Anterior cingulate cortex (tissue), 58 donors: ENCODE measurements at places on chromosomes 7 and 10.

DNA sequence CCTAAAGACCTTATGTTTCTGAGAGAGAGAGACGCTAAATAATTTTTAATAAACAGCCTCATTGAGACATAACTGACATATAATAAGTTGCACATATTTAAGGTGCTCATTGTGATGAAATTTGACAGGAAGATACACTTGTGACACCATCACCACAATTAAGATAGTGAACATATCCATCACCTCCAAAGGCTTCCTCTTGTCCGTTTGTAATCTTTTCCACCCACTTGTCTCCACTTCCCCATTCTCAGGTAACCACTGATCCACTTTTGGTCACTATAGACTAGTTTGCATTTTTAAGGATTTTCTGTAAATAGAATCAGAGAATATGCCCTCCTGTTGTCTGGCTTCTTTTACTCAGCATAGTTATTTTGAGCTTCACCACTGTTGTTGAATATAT is 195.1 kb upstream of the WDR11 start:
- no peak for DNase-seq

DNA sequence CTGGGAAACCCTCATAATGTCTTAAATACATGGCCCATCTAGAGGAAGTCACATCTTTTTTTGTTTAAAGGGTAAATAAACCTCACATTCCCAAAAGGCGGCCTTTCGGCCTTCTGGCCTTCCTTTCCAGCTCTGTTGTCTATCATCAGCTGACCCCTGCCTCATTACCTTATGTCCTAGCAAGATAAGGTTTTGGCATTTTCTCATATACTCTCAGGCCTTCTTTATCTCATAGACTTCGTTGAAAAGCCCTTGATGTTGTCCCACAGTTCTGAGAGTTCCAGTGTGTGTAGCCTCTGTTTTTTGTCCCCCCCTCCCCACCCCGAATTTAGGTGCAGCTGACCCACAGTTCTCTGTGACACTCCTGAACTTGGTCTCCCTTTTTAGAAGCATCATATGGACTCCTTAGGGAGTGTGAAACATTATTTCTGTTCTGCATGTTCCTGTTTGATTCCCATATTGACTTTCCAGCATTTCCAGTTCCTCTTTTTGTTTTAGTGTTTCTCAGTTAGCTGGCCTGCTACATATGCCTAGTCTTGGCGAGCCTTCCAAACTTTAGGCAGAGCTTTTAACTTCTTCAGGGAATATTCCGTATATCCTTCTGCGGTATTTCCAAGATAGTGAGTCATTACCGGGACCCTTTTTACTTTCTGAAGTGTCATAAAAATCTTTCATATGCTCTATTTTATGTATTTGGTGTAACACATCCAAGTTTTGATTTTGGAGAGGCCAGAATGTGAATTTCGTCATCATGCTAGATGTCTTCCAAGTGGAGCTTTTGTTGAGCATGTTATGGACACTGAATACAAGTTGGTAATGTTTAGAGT is 138.5 kb downstream of the LRRC4 start:
- no peak for DNase-seq

DNA sequence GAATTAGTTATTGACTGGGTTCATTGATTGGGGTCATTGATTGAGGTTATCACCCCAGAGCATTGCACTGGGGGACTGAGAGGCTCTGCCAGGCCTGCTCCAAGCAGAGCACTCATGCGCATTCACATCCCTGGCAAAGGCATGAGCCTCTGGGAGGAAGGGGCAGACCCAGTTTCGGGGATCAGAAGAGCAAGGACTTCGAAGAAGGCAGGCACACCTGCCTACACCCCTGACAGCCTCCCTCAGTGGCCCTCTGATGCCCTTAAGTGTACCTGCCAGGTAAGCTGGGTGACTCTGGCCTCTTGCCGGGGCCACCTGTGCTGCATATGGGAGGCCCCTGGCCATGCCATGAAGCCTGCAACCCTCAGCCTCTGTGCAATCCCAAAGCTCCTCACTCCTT is 181.1 kb downstream of the PTPN20 start:
- no peak for DNase-seq

- DNase-seq, result no peak
These were observed 37.0 kb downstream of the EPDR1 start for GRCh38 chr7:37957221-37957970.

- no peak for DNase-seq
These were observed 63.7 kb downstream of the TSPAN12 start for GRCh38 chr7:120794106-120794729.

GRCh38 chr10:105356626-105357025 is 715.5 kb downstream of the SORCS3 start:
- DNase-seq, result no peak

DNA sequence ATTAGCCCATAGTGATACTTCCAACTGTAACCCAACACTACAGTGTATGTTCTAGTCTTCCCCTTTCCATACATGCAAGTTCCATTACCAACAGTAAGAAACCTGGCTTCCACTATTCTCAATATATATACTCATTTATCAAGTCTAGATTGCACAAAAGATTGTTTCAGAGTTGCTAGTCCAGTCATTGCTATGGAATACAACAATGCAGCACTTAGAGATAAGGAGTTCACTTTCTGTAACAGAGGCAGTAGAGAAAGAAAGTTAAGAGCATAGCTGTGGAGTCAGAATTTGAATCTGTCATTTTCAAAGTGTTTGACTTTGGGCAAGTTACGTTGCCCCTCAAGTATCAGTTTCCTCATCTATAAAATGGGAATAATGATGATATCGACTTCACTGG is 90.1 kb downstream of the RTKN2 start:
- DNase-seq, result no peak

GRCh38 chr7:98235901-98236300 is 16.1 kb downstream of the TECPR1 start:
- DNase-seq, result no peak

DNA sequence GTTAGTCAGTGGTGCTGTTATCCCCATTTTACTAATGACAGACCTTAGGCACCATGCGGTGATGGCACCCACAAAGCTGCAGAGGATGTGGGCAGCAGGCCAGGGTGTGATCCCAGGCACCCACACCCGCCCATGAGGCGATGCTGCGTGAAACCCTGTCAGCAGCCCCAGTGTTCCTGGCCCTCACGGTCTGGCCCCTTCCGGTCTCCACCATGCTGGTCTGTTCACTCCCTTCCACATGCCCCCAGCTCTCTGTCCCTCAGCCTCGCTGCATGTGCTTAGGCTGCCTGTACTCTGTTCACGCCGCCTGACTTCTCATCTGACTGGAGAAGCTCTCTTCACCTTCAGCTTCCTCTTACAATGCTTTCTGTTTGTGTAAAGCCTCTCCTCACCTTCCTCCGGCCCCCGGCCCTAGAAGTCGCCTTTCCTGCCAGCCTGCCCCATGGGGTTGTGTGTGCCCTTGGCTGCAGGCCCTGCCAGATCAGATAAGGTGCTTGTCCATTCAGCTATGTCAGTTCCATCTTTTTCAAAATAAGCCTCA is 17.6 kb upstream of the ORAI2 start:
- DNase-seq, result no peak

GRCh38 chr10:34126371-34127151 is 688.5 kb downstream of the PARD3 start:
- DNase-seq, result no peak

- DNase-seq, result no peak
These were observed 140.7 kb downstream of the SND1 start for GRCh38 chr7:127792528-127793342.

GRCh38 chr7:147071536-147071935 is 954.9 kb downstream of the CNTNAP2 start:
- DNase-seq, result no peak

DNA sequence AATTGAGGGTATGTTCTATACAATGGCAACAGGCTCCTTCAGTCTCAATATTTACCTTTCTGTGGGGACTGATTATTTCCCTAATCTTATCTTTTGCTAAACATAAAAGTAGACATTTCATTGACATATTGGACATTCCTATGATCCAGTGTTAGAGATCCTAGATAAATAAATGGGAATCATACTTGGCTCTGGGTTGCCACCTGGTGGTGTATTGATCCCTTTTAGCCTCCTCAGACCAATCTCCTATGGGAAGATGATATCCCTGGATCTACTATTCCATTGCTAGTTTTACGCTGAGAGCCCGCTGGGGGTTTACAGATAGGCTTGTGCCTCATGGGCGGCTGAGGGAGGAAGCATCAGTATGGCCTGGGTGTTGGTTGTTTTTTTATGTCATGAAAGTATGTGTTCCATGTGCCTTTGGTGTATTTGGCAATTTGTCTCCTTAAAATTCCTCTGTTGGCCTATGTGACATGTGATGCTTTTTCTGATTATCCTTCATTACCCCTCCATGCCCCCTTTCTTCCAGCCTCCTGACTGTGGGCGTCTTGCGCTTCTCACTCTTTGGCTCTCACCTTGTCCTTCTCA is 18.8 kb downstream of the CELF2 start:
- no peak for DNase-seq

DNA sequence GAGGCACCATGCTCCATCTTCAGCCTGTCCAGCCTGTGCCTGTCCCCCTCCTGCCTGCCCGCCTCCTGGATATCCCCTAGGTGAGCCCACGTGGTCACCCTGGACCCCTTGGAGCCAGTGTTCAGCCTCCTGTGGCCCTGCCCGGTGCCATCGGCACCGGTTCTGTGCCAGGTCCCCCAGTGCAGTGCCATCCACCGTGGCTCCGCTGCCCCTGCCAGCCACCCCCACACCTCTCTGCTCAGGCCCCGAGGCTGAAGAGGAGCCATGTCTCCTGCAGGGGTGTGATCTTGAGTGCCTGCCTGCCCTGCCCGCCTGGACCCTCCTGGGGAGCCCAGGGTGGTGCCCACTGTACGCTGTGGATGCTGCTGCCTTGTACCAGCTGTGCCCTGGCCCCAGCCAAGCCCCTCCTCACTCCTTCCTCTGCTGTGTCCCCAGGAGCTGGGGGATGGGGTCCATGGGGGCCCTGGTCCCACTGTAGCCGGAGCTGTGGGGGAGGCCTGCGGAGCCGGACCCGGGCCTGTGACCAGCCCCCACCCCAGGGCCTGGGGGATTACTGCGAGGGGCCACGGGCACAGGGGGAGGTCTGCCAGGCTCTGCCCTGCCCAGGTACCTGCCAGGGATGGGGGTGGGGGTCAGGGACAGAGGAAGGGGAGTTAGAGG is 26.2 kb upstream of the ZNF862 start:
- DNase-seq, result no peak

DNA sequence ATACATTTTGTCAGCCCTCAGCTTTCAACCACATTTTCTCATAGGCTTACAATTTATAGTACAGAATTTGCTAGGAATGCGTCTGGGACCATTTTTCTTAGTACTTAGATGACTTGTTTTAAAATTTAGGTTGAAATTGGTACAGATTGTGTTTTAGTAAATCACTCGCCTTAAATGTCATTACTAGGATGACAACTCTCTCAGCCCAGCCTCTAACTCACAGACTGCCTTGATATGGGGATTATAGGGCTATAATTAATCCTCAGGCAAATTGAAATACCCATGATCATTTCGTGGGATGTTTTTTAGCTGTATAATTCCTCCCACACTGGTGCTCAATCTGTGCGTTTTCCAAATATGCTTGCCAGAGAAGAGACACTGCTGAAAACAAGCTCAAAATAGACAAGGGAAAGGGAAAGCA is 299.7 kb upstream of the AKR1E2 start:
- DNase-seq, result no peak

- DNase-seq, result no peak
These were observed 90.9 kb downstream of the NEURL1 start for GRCh38 chr10:103584216-103585010.

DNA sequence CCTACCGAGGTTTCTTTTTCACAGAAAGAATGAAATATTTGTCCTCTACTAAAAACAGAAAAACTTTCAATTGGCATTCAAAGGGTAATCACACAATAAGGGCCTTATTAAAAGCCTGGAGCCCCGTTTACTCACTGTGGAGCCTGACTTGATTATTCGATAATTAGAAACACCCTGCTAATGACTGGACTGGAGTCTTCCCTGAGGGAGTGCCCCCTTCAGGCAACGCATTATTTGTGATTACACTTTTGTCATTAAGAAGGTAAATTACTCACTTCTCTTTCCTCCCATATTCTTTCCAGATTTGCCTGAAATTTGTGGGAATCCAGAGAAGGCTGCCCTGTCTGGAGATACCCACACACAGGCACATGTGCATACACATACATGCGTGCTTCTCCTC is 444.2 kb upstream of the NPVF start:
- no peak for DNase-seq

- DNase-seq, result no peak
These were observed 5.7 kb upstream of the GOT1 start for GRCh38 chr10:99435986-99436638.

DNA sequence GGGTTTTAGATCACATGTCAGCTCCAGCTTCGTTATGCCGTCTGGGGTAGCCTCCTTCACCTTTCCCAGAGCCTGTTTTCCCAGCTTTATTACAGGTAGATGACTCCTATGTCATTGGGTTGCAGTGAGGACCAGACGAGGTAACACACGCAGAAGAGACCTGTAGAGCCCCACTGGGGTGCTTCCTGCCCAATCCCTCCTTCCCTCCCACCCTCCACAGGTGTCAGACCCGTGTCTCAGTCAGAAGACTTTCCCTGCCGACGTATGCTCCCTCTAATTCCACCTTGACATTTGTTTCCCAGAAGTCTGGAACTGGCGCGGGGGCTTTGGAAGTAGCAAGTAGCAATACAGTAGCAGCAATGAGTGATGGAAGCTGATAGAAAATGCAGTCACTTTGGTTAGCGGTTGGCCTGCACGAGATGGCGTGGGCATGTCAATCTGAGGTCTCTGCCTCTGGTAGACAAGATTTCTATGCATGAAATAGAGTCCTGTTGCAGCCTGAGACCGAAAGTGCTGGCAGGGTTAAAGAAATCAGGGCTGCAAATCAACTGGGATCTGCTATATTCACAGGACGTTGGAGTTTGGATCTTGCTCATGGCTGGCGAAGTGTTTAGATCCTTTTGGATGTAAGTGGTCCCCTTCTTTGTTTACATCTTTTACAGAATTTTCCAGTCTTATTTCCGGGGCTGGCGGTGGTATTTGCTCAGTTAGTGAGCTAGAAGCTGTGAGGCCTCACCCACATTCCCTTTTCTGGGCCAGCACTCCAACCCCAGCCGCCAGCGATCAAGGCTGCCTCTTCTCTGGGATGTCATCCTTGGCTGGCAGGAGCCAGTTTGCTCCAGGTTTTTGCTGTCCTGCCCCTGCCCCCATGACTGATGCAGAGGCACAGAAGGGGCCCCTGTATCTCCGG is 78.3 kb upstream of the KMT2C start:
- no peak for DNase-seq

DNA sequence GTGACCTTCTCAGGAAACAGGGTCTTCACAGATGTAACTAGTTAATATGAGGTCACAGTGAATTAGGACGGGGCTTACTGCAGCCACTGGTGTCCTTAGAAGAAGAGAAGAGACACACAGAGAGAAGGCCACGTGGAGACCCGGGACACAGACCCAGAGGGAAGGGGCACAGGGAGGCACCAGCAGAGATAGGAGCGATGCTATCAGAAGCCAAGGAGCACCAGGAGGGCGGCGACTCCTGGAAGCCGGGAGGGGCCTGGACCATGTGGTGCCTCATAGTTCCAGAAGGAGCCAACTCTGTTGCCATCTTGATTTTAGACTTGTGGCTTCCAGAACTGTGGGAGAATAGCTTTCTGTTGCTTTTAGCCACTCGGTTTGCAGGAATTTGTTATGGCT is 505.9 kb downstream of the TCERG1L start:
- DNase-seq, result no peak

- no peak for DNase-seq
These were observed 8.2 kb upstream of the MTPAP start for GRCh38 chr10:30357075-30357801.

GRCh38 chr7:26723129-26723528 is 141.3 kb downstream of the SKAP2 start:
- DNase-seq, result no peak

- no peak for DNase-seq
These were observed 79.1 kb downstream of the USP6NL start for GRCh38 chr10:11532306-11532705.

- DNase-seq, result no peak
These were observed 45.7 kb downstream of the ANKMY2 start for GRCh38 chr7:16599860-16600259.
